Lung microvascular endothelial cell (primary cell): ENCODE measurements at places on chromosomes 7 and 10.

- peak; percentile 52 for DNase-seq
Observed at GRCh38 chr7:27576360-27576944, 86.2 kb downstream of the HIBADH start.

GRCh38 chr7:70829221-70830059, 302.5 kb upstream of the GALNT17 start:
- peak; percentile 60 for DNase-seq

DNA sequence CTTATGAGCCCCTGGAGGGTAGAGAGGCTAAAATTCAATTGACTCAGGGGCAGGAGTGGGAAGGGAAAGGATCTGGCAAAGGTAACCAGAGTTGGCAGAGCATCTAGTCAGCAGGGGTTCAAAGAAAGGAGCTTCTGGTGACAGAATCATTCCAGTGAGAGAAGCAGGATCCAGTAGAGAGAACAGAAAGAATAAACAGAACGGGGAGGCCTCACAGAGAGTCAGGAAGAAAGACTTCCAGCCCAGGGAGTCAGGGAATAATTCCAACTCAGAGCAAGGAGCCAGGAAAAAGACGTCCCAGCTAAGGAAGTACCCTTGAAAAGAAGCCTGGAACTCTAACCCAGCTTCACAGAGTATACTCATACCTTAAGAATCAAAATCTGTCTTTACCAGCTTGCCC, 66.6 kb upstream of the CPXM2 start:
- no peak for DNase-seq

- no peak for DNase-seq
Observed at GRCh38 chr7:128123291-128124037, 92.2 kb upstream of the LRRC4 start.

GRCh38 chr7:150398108-150398964, 19.2 kb downstream of the ZNF775 start:
- no peak for DNase-seq

DNA sequence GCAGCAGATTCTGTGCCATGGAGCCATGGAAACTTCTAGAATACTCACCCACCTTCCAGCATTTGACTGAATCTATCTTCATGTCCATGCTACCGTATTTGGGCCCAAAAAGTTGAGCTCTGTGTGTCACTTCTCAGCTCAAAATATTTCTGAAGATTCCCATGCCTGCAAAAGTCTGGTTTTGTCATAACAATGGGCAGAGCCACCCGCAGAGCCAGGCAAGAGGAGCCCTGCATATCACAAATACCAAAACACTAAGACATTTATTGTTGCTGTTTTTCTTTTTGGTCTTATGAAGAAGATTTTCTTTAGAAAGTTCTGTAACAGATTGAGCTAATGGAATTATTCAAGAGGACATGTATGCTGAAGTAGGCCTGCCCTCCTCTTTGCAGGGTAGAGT, 68.1 kb downstream of the PRTFDC1 start:
- no peak for DNase-seq

GRCh38 chr7:105876964-105877601, 684 bp upstream of the ATXN7L1 start:
- peak; percentile 53 for DNase-seq

- no peak for DNase-seq
Observed at GRCh38 chr7:117274951-117275350, 47.9 kb downstream of the WNT2 start.

- DNase-seq = peak; percentile 73
Observed at GRCh38 chr7:129163875-129164544, 19.5 kb downstream of the TSPAN33 start.

DNA sequence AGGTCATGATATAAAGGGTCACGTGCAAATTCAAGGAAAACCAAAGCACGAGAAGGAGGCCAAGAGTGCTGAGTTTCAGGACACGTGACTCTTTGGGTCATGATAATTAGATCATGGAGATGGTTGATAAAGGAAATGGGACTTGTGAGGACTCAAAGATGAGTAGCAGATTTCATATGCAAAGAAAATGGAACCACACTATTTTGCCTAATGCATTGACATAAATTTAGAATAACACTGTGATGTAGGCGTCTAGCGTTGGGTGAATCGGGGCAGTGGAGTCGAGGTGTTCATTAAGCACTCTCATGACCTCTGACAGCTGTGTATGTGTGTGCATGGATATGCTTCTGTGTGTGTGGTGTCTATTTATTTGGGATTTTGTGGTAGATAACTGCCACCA, 1025.6 kb upstream of the LRRTM3 start:
- no peak for DNase-seq

DNA sequence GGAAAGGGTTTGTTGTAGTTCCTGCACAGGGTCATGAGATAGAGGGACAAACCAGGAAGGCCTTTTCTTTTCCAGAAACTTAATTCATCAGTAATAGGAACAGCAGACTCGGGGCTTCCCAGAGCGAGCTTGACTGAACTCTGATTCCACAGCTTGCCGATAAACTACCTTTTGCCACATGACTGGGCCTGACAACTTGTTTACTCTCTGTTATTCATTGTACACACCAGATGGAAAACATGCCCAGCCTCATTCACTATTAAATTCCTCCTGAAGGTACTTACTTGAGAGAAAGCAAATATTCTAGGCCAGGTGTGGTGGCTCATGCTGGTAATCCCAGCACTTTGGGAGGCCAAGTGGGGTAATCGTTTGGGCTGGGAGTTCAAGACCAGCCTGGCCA, 77.1 kb upstream of the FGFR2 start:
- DNase-seq = no peak
